Kidney (tissue), 22 donors: ENCODE measurements at places on chromosomes 6 and 20.

GRCh38 chr6:146357578-146358430, 185.8 kb upstream of the RAB32 start:
- no peak for DNase-seq

DNA sequence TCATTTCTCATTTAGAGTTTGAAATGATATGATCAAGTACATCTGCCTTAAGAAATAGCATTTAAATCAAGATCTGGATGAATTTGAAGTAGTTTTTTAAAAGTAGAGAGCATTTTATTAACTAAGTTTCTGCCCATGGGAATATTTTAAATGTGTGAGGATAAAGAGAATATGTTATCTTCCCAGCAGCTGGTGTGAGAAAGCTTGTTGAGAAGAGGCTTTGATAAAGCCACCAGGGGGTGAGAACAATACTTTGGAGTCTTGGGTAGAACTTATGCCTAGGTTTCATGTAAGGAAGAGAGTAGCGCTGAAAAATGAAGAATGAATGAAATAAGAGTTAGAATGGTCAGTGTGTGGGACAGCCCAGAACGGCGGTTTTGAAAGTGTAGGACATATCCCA, 190.2 kb downstream of the GRM1 start:
- no peak for DNase-seq

DNA sequence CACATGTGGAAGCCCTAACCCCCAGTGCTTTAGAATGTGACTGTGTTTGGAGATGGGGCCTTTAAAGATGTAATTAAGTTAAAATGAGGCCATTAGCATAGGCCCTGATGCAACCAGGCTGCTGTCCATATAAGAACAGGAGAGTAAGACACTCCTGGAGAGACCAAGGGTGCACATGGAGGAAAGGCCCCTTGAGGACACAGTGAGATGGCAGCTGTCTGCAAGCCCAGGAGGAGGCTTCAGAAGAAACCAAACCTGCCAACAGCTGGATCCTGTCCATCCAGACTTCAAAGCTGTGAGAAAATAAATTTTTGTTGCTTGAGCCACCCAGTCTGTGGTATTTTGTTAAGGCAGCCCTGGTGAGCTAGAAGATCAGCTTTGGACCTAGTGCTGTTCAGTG, 16.8 kb upstream of the SNRPB2 start:
- peak; percentile 38 for DNase-seq

- peak; percentile 49 for DNase-seq
Measured at GRCh38 chr20:57835588-57836455, 126.0 kb upstream of the PMEPA1 start.

DNA sequence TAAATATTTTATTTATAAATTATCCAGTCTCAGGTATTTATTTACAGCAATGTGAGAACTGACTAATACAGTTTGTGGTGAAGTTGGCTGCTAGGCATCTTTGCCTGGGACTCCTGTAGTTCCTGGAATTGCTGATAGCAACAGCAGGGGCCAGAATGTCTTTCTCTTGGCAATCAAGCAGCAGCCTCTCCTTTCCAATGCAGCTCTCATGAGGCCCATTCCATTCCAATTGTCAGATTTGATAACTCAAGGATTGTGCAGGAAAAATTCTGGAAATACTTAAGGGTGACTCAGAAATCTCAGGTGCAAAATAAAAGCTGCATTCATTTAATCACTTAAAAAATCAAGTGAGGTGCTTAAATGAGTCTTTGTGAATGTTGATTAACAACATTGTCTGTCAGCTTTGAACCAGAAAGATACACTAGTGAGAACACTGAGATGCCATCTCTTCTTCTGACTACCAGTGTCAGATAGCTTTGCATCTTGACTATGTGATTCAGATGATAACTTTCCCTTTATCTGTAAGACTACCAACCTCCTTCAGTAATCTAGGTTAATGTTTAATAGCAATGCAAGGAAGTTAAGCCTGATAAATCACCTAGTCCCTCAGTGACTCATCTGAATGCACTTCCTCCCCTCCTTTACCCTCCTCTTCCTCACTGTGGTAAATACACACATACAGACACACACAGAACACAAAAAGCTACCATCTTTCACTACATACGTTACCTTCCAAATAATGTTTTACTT, 32.1 kb upstream of the COL21A1 start:
- no peak for DNase-seq

DNA sequence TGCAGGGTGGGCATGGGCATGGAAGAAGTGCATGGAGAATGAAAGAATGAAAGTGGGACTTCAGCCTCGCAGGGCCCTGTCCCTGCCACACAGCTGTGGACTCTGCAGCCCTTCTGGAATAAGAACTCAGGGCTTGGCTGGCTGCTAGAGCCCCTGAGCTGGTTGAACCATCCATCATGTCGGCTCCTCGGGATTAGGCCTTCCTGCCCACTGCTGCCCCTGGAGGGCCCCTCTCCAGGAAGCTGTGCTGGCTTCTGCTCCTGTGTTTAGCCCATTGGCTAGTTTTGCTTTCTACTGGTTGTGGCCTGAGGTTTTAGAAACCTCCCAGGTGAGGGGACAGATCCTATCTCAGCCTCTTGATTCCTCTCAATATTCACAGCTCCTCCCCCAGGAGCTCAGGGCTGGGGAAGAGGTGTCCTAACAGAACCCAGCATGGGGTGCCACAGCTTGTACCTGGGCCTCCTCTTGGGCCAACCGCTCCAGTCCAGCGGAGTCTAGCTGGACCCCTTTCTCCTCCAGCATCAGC, 7.9 kb downstream of the AARS2 start:
- DNase-seq, result no peak

GRCh38 chr6:43021270-43022047, at the start of gene RRP36:
Gene RRP36, plus strand, starts transcription at chr6:43021623. Its CDS starts 32 bp downstream, at chr6:43021655.
- peak; percentile 79 for DNase-seq

- no peak for DNase-seq
Measured at GRCh38 chr20:9228774-9229450, 160.0 kb downstream of the PLCB4 start.

DNA sequence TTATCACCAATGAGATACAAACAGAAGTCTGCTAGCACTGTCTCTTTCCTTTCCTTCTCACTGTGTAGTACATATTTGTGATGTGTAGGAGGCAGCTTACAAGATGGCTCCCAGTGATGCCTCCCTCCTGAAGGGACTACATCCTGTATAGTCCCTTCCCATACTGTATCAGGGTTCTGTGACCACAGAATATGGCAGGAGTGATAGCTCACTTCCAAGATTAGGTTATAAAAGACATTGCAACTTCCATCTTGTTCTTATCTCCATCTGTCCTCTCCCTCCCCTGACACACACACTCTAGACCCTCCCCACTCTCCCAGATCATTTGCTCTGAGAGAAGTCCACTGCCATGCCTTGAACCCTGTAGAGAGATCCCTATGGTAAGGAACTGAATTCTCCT, 38.0 kb downstream of the SESN1 start:
- DNase-seq, result no peak

DNA sequence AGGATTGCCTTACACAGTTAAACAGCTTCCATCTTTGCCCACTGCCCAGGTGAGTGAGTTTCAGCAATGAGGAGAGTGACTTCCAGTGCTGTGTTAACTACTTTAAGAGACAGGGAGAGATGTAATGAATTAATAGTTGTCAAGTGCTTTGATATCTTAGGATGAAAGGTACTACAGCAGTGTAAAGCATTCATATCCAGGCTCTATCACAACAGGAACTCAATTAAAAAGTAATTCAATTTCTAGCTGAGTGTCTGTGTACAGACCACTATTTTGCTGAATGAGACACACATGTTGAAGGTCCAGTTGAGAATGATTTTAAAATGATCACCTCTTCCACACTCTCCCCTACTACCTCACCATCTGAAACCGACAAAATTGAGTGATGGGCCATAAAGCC, 70.7 kb upstream of the BEND3 start:
- DNase-seq, result no peak

DNA sequence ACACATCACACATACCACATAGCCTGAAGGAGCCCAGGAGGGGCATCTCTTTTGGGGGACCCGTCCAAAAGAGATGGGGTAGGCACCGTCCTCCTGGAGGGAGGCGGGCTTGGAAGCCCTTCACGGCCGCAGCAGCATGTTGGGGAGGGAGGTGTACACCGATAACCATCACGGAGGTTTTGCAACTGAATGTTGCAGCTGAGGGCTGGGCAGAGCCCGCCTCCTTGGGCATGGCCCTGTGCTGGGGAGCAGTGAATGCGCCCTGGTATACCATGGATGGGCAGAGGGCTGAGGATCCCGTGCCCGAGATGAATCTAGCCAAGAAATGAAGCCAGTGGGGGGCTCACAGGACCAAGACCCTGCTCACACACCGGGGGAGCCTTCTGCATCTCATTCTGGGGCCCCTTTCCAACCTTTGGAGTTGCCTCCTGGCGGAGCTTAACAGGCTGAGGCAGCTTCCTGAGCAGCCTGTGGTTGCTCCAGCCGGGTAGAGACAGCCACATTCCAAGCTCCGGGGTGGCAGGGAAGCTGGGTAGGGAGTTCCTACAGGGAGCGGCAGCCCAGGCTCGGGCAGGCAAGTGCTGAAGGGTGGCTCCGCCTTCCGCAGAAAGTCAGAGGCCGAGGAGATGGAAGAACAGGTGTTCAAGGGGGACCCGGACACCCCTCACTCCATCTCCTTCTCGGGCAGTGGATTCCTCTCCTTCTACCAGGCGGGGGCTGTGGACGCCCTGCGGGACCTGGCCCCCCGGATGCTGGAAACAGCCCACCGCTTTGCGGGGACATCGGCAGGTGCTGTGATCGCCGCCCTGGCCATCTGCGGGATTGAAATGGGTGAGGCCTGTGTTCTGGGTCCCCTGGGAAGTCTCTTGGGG, at the start of gene PNPLA1:
Gene PNPLA1, plus strand, starts transcription at position 227 of the 872 bp plus-strand sequence. Its CDS starts 400 bp downstream, at position 627.
- peak; percentile 39 for DNase-seq

DNA sequence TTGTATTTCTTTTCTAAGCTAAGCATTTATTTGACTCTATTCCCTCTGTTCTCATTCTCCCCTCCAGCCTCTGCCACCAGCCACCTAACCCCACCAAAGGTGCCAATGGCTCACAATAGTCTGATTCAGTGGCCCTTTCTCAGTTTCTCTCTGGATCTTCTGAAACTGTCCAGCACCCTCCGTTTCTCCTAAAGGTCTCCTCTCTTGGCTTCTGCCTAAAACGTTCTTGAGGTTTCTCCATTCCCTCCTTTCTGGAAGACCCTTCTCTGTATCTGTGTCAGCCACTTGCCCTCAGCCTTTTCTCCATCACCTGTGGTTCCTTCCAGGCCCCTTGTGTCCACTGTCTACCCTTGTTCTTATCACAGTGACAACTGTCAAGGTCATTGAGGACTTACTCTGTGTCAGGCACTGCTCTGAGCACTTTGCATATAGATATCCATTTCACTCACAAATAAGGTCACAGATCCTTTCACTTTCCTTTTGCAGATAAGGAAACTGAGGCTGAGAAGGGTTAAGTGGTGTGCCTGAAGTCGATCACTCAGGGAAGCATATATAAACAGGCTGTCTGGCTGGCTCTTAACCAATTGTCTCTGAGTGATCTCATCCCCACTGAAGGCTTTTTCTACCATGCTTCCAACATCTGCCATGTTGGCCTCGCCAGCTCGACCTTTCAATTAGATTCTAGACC, 48.1 kb downstream of the FOXA2 start:
- DNase-seq, result no peak

- no peak for DNase-seq
Measured at GRCh38 chr6:10585209-10585845, 64.2 kb downstream of the GCNT2 start.

DNA sequence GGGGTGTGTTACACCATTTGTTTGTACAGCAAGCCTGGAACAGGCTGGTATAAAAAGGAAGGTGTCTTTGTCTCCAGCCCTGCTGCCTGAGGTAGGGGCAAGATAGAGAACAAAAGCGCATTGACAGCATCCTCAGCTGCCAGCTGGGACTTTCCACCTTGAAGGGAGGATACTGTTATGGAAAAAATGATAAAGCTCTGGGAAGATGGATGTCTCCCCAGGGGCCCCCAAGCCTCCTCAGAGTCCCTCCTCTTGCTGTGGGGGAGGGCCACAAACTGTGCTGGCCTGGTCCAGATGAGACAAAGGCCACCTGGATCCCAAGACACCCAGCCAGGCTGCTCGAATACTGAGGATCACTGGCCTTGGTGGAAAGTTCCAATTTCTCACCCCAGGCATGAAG, 13.0 kb downstream of the REM1 start:
- DNase-seq, result peak; percentile 50

DNA sequence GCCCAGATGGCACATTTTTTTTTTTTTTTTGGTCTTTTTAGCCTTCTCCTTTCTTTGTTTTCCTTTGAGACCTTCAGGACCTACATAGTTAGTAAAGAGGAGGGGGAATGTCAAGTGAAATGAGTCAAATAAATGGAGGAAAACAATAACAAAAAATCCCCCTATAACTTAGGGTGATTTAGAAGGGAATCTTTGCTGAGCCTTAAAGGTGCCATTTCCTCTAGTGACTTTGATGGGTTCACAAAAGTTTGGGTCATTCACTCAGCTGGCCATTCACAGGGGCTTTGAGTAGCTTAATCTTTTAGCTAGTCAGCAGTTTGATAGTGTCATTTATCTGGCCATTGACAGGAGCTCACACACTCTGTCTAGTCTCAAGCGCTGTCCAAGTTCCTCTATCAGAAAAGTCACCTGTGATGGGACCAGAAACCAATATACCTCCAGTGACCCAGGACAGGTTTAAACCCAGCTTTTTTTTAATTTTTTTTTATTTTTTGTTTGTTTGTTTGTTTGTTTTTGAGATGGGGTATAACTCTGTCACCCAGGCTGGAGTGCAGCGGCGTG, 275.1 kb upstream of the PRDM1 start:
- DNase-seq, result no peak

DNA sequence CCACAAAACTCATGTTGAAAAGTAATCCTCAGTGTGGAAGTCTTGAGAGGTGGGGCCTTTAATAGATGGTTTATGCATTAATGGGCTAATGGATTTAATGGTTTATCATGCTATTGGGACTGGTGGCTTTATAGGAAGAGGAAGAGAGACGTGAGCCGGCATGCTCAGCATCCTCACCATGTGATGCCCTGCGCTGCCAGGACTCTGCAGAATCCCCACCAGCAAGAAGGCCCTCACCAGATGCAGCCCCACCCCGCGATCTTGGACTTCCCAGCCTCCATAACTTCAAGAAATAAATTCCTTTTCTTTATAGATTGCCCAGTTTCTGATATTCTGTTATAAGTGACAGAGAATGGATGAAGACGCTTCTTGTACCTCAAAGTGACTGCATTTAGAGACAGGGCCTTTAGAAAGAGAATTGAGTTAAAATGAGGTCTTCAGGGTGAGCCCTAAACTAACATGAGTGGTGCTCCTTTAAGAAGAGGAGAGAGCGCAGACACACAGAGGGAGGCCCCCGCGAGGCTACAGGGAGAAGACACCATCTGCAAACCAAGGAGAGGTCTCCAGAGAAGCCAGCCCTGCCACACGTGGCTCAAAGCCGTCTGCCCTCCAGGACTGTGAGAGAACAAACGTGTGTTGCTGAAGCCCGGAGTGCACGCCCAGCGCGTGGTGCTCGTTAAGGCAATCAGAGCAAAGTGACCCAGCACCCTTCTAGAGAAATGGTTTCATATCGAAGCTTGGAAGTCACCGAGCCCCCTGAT, 56.9 kb downstream of the IRF4 start:
- DNase-seq, result no peak

- DNase-seq, result no peak
Measured at GRCh38 chr6:17361013-17361412, 32.4 kb upstream of the CAP2 start.

- no peak for DNase-seq
Measured at GRCh38 chr20:41054070-41054846, 25.6 kb downstream of the TOP1 start.

- no peak for DNase-seq
Measured at GRCh38 chr6:25637960-25638434, 14.0 kb upstream of the SCGN start.
